NCI-H2171 treated with DMSO at 0.1 percent for 48 hours (cell line): ENCODE measurements at places on chromosomes 3 and 15.

DNA sequence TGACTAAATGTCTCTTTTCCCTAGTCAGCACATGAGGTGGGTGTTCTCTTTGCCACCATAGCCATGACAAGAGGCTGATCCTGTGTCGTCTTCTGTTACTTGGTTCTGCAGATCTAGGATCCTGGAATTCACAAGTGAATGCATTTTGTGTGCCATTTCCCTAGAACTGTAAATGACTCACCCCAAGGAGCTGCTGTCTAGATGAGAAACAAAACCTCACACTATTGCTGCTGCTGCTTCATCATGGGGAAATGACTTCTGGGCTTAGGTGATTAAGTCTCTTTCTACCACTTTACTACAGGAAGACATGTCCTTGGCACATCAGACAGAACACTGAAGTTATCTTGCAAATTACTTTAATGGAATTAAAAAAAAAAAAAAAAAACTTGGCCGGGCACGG, 54.9 kb downstream of the SLCO3A1 start:
- DNase-seq = no peak

GRCh38 chr3:56125358-56126005, 342.8 kb downstream of the ERC2 start:
- DNase-seq = no peak

- DNase-seq = no peak
These were observed 117.6 kb downstream of the FEZF2 start for GRCh38 chr3:62255758-62256157.

DNA sequence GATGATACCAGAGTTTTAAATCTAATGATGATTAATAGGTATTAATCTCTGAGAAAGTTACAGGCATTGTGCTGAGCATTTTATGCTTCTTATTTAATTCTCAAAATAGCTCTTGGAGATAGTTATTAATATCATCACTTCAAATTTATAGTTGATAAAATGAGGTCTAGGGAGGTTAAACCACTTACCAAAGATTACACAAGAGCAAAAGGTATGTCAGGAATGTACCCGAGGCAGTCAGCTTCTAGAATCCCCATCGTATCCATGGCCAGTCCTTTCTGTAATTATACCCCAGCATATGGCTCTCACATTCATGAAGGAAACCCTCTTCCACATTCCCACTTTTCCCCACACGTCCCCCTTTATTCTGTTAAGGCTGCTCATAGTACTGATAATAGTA, 421.3 kb downstream of the PYDC2 start:
- DNase-seq = no peak

DNA sequence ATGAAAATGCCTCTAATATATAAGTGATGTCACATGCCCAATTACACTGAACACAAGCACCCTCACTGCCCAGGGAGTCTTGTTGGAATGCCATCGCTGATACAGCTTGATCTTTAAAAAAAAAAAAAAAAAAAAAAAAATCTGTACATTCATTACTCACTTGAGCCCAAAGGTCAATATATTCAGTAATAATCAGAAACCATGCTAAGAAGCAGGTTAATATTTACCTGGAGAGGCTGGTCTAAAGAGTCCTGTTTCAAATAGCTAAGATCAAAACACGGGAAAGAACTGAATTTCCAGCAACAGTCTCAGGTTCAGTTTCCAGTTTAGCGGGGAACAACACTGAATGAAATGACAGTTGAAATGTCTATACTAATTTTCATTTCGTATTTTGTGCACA, 109.9 kb downstream of the UACA start:
- no peak for DNase-seq

DNA sequence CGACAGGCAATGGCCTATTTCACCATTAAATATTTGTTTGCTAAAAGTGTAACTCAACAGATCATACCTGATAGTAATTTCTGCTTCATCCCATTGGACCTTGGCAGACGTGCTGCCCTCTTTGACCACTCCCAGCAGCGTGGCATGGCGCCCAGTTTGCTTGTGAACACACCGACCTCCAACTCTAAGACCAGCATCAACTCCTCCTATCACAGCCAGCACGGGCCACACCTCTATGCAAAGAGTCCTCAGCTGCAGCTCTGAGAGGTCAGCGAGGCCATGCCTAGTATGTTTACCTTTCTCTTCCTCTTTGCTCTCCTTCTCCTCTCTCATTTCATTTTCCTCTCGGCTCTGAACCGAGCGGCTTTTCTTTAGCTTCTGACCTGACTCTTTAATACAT, 80.6 kb downstream of the FBXL22 start:
- no peak for DNase-seq

DNA sequence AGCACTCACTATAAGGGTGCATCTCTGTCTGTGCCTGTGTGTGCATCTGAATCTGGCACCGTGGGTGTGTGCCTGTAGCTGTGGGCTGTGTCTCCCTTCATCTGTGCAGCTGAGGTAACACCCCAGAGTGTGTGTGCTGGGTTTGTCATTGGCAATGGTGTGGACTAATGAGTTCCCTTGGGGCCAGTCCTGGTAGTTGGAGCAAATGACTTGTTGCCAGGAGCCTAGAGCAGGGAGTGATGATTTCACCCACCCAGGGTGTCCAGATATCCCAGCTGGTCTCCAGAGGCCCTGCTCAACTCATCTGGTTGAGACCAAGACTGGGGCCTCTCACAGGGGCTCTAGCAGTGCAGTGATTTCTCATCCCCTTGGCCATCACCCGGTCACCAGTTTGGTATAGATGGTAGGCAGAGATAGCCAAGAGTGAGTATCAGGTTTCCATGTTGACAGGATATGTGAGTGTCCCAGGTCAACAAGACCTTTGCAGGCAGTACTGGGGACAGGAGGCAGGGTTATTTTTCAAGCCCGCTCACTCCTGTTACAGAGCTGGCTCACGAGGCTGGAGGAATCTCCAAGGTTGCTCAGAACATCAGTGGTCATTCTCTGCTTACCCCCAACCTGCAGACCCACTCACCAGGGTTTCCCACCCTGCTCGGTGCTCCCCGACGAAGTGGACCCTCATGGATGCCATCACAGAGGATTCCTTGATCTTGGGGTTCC, 4.1 kb upstream of the HDAC11 start:
- DNase-seq = peak; percentile 18

GRCh38 chr3:52056521-52056967, at the start of gene DUSP7:
Gene DUSP7, minus strand, starts transcription at chr3:52056571. Its CDS starts 205 bp downstream, at chr3:52056366.
- peak; percentile 33 for DNase-seq

GRCh38 chr3:128587391-128587790, 63.2 kb downstream of the RPN1 start:
- no peak for DNase-seq
